ENCODE measurements at places on chromosomes 12 and 14.

DNA sequence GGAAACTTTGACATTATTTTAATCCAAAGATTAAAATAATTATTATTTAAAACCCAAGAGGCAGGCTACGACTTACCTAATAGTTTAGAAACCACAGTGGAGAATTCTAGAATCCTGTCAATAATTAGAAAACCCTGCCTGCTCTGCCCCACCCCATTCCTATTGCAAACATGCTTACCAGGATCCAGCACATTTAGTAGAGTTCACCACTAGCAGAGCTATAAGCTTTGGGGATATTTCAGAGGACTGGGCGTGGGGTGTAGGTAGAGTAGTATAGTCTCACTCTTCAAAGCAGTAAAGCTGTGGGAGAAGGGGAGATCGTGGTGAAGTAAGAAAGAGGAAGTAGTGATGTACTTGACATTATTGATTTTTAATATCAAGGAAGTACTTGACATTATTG lies 100.3 kb downstream of the FIGNL2 start:
- no peak for DNase-seq

- no peak for DNase-seq
Measured at GRCh38 chr12:44405297-44405696, 470.8 kb downstream of the NELL2 start.

GRCh38 chr14:36766974-36767373 lies 105.3 kb downstream of the PAX9 start:
- no peak for DNase-seq

- no peak for DNase-seq
Measured at GRCh38 chr14:21347201-21347600, 36.6 kb downstream of the SUPT16H start.

- no peak for DNase-seq
Measured at GRCh38 chr12:49019120-49019430, 499 bp upstream of the PRKAG1 start.

DNA sequence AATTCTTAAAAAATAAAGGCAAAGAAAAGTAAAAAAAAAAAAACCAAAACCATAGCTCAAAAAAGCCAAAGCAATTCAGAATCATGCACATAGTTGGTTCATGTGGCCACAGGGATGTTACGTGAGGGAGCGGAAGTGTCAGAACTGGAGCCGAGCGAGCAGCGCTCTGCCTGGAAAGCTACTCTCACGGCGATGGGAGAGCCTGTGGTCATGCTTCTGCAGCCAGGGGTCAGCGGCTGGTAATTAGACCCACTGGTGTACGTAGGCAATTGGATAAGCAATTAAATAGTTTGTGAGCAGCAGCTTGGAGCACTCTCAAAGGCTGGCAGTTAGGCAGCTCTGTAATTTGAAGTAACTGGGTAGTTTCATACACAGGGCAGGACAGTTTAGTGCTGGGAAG lies 58.1 kb downstream of the TRHDE start:
- DNase-seq = no peak

GRCh38 chr12:120369603-120370342 lies 809 bp upstream of the MSI1 start:
- no peak for DNase-seq

DNA sequence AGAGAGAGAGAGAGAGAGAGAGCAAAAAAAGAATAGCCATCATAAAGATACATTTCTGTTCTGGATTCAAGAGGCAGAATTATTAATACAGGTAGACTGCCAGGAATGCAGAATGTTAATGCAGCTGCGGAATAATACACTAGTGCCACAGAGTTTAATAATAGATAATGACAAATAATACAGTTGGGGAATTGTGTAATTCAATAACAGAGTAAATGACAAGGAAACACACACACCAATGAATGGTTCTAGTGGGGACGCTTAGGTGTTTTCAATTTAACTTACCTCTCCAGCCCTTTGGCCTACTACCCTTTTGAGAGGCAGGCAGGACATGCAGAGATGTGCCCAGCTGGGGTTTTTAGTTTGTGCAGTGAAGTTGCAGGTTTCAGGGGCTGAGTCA lies 313.9 kb downstream of the NRXN3 start:
- no peak for DNase-seq

- no peak for DNase-seq
Measured at GRCh38 chr14:69535230-69535848, 39.3 kb downstream of the CCDC177 start.

DNA sequence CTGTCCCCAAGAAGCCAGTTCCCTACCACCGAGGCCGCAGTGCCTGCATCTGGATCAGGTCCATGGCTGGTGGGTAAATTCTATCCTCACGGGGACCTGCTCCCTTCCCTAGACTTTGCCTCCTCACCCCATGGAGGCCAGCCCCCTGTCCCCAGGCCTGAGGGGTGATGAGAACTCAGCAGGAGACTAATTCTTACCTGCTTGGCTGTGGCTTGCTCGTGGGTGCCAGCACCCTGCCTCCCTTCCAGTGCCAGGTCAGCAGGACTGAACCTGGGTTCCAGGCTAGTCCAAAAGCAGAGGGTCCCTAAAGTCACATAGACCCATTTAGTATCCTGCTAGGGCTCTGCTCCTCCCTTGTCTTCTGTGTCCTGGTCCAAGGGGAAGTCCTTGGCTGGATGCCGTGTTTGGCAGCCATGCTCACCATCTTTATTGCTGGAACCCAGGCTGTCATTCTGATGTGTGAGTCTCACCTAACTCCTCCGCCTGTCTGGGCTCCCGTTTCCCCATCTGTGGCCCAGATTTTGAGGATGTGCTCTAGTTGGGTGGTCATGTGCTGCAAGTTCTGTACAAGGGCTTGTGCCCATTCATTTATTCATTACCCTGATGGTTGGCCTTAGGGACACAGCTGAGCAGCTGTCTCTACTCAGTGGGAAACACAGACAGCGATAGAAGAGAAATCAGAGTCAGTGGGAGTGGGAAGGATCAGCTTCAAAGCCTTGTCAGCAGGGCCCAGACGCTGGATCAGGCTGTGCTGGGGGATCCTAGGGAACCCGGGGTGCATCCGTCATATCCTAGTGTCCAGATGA lies 949 bp downstream of the PLBD2 start:
- no peak for DNase-seq

All from NCI-H1436 treated with DMSO at 0.1 percent for 48 hours (cell line).